ENCODE measurements at places on chromosomes 2 and 18.

GRCh38 chr18:3323900-3324299 is 62.0 kb downstream of the MYL12B start:
- DNase-seq = no peak

GRCh38 chr2:70569559-70569958 is 15.9 kb upstream of the TGFA start:
- no peak for DNase-seq

DNA sequence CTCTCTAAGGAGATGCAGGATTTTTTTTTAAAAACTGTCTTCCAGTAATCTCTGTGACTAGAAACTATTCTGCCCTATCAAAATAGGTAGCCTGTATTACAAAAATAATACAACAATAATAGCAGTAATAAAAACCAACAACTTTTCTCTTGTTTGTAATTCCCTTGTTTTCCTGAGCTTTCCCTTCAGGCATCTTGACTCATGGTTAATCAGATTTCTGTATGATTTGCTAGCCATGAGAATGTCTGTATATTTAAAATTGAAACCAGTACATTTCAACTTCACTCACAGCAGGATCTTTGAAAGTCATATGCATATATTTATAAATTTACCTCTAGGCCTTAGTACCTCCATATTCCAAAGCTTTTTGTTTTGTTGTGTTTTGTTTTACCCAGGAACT is 38.2 kb downstream of the SLC4A10 start:
- DNase-seq = no peak

GRCh38 chr2:71891719-71892422 is 255.8 kb downstream of the CYP26B1 start:
- no peak for DNase-seq

DNA sequence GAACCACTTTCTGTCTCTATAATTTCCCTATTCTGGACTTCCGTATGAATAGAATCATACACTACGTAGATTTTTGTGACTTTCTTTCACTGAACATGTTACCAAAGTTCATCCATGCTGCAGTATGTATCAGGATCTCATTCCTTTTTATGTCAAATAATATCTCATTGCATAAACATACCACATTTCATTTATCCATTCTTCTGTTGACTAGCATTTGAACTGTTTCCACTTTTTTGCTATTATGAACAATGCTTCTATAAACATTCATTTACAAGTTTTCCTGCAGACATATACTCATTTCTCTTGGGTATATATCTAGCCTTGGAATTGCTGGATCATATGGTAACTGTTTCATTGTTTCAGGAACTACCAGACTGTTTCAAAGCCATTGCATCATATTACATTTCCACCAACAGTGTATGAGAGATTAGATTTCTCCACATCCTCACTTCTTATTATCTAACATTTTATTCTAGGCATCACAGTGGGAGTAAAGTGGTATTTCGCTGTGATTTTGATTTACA is 186.2 kb downstream of the DYM start:
- DNase-seq = no peak

DNA sequence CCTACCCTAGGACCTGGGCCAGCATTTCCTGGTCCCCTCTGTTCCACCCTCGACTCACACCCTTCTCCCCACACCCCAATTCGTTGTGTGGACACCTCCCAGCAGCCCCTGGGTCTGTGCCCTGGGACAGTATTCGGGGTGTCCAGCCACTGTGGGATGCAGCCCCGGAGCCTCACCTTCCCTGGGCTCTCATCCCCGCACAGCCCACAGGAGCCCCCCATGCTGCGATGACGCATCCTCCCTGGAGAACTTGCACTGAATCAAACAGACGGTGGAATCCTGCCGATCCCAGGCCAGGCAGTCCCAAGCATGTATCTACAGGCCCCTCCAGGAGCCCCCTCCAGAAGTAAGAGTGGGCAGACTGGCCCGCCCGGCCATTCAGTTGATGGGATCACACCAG is 9.7 kb downstream of the ITM2C start:
- no peak for DNase-seq

DNA sequence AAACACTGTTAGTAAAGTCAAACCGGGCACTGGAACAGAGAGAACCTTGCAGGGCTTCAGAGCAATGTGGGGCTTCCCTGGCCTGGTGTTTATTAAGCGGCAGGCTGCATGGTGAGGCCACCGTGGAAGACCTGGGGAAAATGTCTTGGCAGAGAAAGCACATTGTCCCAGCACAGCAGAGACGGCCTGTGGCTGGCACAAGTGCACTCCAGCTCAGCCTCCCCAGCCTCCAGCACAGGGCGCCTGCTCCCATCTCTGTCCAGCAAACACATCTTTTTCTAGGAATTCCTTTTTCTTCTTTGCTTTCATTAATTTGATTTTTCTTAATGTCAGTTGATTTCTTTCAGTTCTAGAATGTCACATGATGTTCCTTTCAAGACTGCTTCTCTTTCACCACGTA is 138.2 kb upstream of the NFATC1 start:
- DNase-seq = no peak

DNA sequence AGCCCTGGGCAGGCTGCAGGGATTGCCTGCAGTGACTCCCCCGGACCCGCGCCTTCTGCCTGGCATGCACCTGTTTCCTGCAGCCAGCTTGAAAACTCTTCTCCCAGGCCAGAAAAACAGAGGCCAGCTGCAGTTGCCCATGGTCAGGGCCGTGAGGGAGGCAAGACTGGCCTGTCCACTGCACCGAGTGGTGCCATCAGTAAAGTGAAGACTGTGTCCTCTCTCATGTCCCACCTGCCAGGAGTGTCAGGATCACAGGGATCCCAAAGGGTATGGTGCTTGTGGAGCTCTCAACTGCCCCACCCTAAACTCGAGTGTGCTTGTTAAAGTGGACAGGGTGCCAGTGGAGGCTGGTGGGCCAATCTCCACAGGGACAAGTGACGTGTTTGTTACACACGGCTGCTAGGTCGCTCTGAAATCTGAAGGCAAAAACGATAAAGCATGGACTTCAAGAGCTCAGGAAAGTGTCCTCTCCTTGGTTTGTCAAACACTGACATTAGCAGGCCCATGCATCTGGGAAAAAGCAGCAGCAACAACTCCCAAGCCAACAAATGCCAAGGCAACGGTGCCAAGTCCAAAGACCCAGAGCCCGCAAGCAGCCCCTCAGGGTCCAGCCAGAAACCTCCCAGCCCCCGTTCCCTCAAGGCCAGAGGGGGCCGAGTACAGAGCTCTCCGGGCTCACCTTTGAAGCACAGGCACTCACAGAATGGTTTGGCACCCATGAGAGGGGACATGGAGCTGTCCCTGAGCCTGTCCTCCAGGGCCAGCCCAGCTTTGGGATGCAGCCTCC is 213.2 kb downstream of the HDAC4 start:
- no peak for DNase-seq

DNA sequence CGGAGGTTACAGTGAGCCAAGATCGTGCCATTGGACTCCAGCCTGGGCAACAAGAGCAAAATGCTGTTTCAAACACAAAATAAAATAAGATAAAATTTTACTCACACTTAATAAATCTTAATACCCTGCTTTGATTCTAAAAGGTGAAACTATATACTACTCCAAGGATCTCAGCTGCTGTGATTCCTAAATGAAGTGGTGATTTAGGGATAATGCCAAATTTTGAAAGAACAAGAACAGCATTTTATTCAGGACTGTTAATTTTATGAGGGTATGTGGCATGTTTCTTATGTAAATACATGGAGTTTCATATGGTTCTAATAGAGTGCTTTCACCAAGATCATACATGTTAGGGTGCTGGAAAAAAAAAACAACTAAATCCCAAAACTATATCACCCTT is 199.7 kb upstream of the PID1 start:
- DNase-seq = no peak

DNA sequence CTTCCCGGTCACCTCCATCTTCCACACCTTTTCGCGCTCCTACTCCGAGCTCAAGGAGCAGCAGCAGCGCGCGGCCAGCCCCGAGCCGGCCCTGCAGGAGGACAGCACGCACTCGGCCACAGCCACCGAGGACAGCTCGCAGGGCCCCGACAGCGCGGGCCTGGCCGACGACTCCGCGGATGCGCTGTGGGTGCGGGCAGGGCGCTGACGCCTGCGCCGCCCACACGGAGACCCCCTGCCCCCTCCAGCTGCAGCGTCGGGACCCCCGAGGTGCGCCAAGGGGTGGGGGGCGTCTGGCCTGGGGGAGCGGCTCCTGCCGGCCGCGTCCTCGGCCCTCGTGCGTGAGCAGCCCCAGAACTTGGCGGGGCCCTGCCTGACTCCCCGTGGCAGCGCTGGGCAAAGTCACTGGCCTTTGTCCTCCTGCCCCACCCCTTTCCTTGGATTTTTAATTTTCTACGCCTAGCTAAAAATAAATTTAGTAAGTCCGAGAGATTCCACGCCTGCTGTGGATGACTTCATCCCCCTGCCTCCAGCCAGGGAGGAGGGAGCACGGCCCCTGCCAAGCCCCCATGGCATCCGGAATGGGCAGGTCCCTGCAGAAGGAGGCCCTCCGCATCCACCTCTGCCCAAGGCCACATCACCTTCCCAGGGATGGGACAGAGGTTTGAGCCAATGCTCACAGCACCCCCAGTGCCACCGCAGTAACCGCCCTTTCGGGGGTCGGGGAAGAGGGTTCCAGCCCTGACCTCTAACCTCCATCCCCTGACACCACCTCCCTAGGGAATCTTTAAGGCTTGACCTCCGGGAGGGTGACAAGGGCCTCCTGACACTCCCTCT is 51.6 kb downstream of the SLC66A2 start:
- no peak for DNase-seq

DNA sequence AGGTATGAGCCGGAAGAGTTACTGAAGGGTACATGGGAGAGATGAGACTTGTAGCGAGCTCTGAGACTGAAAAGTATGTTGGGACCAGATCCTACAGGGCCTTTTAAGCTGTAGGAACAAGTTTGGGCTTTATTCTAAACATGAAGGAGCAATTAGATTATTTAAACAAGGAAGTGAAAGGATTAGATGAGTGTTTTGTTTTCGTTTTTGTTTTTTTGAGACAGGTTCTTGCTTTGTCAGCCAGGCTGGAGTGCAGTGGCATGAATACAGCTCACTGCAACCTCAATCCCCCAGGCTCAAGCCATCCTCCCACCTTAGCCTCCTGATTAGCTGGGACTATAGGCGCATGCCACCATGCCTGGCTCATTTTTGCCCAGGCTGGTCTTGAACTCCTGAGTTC is 110.7 kb downstream of the C1D start:
- no peak for DNase-seq

GRCh38 chr2:119674711-119675500 is 4.1 kb upstream of the TMEM177 start:
- DNase-seq = no peak

GRCh38 chr18:3067722-3068121 is 54.8 kb upstream of the LPIN2 start:
- DNase-seq = no peak

DNA sequence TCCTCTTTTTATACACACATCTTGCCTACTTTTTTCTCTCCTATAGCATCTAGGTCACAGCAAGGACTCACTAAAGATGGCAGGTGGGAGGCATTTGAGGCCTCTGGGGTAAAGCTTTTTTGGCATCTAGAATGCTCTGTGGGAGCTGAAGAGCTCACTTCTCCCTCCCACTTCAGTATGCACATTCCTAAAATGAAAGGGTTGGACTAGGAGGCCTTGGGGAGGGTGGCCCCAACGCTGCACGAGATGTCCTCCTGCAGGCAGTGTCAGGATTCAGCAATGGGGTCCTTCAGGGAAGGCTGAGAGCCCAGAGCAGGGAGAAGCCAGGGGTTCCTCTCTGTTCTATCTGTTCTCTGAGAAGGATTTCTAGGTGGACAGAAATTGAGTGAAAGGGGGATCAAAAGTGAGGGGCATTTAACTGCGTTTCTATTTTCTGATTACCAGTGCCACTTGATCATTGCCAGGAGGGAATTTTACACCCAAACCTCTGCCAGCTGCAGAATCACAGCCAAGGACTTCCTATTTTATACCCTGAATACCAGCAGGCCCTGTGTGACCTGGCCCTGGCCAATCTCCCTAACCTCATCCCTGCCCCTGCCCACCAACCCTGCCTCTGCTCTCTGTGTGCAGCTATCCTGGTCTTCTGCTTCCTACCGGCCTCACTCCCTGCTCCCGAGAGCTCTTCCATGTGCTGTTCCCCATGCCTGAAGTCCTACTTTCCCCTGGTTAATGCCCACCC is 186.2 kb downstream of the CYP26B1 start:
- no peak for DNase-seq

- DNase-seq = no peak
Observed at GRCh38 chr2:17133052-17133671, 385.1 kb downstream of the RAD51AP2 start.

DNA sequence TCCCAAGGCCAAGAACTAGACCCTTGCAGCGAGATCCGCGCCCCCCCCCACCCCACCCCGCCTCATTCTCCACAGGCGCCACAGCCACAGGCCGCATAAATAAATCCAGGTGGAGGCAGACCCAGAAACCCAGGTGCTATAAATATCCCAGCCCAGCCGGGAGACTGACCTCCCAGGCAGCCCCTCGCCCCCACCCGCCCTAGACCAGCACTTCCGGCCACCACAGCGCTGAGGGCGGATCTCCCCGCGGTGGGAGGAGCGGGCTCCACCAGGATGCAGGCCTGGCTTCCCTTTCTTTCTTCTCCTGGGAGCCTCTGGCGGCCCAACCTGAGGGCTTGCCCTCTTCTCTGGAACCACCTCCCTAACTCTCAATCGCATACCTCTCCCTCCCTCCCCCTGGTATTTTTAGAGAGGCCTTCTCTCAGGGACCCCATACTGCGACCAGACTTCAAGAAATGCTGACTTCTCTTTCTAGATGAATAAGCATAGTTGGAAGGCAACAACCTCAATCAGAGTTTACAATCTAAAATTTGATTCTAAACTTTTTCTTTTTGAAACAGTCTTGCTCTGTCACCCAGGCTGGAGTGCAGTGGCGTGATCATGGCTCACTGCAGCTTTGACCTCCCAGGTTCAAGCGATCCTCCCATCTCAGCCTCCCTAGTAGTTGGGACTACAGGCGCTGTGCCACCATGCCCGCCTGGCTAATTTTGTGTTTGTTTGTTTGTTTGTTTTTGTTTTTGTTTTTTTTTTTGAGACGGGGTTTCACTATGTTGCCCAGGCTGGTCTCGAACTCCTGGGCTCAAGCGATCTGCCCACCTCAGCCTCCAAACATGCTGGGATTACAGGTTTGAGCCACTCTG is 55.0 kb downstream of the PKDCC start:
- DNase-seq = no peak

DNA sequence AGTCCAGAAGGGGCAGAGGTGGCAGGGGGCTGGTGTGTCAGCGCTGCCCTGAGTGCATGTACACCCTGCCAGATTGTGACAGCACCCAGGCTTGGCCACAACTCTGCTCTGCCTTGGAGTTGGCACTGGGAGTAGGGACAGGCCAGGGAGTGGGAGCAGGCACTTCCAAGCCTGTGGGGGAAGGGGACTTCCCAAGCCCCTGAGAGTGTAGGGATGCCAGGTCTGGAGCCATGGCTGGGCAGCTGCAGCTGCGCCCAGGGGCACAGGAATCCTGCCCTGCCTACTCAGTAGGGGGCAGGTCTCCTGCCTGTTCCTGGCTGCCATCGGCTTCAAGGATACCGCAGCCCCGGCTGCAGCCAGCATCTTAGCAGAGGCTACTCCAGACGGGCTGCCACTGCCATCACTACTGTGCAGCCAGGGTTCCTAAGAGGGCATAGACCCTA is 109.4 kb downstream of the CALCRL start:
- DNase-seq = no peak
